ENCODE measurements at places on chromosomes 1 and 21.

DNA sequence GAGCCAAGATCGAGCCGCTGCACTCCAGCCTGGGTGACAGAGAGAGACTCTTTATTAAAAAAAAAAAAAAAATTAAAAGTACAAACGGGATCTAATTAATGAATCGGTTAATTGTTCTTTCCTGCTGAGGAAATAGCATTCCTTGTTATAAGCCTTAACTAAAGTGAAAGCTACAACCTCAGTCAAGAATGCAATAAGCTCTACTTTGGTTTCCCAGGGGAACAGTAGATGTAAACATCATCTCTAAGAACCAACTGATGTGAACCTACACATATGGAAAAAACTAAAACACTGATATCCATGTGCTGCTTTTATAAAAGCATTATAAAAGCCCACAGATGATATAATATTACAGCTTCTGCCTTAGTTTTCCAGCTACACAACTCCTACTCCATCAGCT lies 41.9 kb downstream of the LPGAT1 start:
- DNase-seq = no peak

GRCh38 chr1:3907031-3907534 lies 7.0 kb upstream of the C1orf174 start:
- DNase-seq = peak; percentile 35

- no peak for DNase-seq
Observed at GRCh38 chr1:167879508-167879907, 34.4 kb downstream of the ADCY10 start.

DNA sequence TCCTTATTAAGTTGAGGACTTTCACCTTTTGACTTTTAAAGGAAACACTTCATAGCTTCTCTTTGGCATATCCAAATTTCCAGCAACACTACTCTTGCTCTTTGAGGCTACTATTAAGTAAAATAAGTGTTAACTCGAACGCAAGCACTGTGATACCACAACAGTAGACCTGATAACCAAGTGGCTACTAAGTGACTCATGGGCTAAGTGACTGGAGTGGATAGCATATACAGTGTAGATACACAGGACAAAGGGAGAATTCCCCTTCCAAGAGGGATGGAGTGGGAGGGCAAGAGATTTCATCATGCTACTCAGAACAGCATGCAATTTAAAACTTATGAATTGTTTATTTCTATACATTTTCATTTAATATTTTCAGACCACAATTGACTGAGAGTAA lies 9.8 kb upstream of the KCNA3 start:
- no peak for DNase-seq

- DNase-seq = no peak
Observed at GRCh38 chr1:63784489-63785390, 10.9 kb downstream of the ROR1 start.

GRCh38 chr1:8574985-8575384 lies 242.5 kb downstream of the RERE start:
- DNase-seq = no peak

- no peak for DNase-seq
Observed at GRCh38 chr1:46517010-46517600, 27.5 kb downstream of the DMBX1 start.

GRCh38 chr1:26112407-26112775 lies 767 bp downstream of the PDIK1L start:
- DNase-seq = no peak

GRCh38 chr21:18518054-18518481 lies 114.5 kb upstream of the TMPRSS15 start:
- DNase-seq = no peak

DNA sequence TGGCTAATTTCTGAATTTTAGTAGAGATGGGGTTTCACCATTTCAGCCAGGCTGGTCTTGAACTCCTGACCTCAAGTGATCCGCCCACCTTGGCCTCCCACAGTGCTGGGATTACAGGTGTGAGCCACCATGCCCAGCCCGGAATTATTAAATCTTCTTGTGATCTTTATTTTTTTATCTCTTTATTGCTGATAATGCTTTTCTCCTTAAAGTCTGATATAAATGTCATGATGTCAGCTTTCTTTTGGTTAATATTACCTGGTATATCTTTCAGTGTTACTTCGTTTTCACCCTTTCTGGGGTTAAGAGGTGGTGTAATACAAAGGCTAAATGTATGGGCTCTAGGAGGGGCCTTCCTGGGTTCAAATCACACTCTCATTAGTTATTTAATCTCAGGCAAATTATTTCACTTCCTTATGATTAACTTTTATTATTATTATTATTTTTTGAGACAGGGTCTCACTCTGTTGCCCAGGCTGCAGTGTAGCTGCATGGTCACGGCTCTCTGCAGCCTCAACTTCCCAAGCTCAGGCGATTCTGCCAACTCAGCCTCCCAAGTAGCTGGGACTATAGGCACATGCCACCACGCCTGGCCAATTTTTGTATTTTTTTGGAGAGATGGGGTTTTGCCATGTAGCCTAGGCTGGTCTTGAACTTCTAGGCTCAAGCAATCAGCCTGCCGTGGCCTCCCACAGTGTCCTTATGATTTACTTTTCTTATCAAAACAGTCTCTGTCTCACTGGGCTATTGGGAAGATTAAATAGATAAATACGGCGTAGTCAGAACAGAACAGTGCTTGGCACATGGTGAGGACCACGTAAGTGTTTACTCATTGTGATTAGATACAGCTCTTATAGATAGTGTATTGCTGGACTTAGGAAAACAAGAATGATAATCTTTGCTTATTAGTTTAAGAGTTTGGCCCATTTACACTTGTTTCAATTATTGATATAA lies 216.5 kb downstream of the URB2 start:
- no peak for DNase-seq

DNA sequence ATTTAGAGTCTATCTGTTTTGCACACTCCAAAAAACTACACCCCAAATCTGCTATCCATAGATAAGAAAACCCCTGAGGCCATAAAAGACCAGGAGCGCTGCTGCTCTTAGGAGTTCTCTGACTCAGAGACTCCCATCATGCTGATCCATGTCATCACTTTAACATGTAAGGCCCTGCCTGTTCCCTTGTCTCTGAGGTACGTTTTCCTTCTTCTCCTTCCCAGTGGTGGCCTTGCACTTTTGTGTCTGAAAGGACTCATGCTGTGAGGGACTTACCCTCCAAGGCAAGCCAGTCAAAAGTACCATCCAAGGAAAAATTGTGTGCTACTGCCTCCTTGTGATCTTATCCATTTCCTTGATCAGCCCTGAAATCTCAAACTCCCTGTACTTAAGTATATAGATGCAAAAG lies 427.4 kb upstream of the NCAM2 start:
- DNase-seq = peak; percentile 5

DNA sequence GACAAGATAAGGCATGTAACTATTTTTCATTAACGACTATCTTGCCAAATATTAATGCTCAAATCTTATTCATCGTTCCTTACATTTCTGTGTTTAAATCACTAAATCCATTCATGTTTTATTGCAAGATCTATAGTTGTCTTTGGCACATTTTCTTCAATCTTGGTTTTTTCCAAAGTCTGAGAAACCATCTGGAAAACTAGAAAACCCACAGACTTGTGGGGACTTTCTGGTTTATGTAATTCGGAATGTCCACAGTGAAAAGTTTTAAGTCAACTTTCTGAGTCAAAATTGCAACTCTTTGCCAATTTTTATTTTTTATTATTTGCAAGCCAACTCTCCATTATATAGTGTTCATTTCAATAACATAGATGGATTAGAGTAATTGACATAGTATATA lies 520.8 kb upstream of the ADAMTS5 start:
- no peak for DNase-seq

- no peak for DNase-seq
Observed at GRCh38 chr21:30829659-30830058, at the start of gene KRTAP7-1. TSS of gene KRTAP7-1 (minus strand) at chr21:30829759. CDS start at chr21:30829698, 61 bp downstream.
